ENCODE measurements at places on chromosomes 5 and 9.

DNA sequence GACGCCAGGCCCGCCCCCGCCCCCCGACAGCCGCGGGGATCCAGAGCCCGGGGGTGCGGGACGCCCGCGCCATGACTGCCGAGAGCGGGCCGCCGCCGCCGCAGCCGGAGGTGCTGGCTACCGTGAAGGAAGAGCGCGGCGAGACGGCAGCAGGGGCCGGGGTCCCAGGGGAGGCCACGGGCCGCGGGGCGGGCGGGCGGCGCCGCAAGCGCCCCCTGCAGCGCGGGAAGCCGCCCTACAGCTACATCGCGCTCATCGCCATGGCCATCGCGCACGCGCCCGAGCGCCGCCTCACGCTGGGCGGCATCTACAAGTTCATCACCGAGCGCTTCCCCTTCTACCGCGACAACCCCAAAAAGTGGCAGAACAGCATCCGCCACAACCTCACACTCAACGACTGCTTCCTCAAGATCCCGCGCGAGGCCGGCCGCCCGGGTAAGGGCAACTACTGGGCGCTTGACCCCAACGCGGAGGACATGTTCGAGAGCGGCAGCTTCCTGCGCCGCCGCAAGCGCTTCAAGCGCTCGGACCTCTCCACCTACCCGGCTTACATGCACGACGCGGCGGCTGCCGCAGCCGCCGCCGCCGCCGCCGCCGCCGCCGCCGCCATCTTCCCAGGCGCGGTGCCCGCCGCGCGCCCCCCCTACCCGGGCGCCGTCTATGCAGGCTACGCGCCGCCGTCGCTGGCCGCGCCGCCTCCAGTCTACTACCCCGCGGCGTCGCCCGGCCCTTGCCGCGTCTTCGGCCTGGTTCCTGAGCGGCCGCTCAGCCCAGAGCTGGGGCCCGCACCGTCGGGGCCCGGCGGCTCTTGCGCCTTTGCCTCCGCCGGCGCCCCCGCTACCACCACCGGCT, 1.0 kb downstream of the FOXE1 start:
- peak; percentile 64 for DNase-seq

DNA sequence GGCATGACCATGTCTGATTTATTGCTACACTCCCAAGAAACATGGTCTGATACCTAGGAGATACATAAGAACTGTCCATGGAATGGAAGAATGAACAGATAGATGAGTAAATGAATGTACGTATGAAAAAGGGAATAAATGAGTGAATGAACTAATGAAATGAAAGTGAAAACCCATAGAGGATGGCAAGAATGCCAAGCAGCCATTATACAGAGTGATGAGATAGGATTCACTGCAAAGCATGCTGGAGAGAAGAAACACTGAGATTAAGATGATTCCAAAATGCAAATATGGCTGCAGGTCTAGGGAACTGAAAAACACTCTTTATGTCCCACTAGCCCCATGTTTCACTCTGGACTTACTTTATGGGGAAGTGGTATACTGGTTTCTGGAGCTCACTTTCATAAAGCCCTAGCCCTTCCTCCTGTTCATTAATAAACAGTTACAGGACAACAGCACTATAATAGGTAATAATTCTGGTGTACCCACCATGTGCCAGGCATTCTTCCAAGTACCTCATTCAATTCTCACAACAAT, 170.3 kb upstream of the RAD23B start:
- DNase-seq, result no peak

DNA sequence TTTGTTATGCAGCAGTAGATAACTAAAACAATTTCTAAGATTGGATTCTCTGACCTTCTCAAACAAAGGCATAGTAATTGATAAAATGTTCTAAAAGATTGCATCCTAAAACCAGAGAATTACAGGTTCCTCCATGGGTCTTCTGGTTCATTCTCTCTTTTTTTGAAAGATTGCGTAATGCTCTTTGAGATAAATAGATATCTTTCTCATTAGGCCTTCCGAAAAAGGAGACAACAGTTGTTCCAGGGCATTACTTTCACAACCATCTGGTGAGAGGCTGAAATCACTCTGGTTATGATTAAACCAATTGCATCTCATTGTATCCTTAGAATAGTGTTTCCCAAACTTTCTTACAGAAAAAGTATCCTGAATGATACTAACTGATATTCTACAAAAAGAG, 174.7 kb upstream of the NREP start:
- no peak for DNase-seq

DNA sequence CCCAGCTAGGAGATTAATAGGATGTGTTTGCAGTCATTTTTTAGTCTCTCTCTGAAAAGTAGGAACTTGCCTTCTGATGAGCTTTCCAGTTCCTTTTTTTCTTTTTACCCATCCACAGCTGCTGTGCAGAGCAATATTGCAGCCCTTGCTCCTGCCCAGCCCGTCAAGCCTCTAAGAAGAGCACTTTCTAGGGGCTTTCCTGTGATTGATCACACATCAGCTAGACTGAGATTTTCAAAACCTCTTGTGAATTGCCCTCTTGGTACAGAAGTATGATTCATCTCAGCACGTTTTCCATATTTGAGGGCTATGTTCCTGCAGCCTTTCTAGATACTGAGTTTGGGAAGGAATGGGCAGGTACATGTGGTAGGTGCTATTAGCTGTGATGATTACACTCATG, 93.9 kb downstream of the GALNT10 start:
- DNase-seq, result no peak

DNA sequence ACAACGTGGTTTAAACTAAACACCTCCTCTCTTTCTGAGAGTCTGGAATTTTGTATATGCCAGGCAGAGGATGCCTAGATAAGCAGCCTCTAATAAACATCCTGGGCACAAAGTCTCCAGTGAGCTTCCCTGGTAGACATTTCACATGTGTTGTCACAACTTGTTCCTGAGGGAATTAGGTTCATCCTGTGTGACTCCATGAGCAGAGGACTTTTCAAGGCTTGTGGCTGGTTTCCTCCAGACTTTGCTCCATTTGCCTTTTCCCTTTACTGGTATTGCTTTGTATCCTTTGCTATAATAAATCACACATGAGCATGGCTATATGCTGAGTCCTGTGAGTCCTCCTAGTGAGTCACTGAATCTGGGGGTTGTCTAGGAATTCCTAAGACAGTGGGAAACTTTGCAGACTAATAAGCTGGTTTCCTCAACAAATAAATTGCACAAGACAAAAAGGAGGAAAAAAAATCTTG, 77.4 kb downstream of the NR2F1-AS1 start:
- no peak for DNase-seq

GRCh38 chr5:81391-82021, 10.5 kb upstream of the PLEKHG4B start:
- no peak for DNase-seq

DNA sequence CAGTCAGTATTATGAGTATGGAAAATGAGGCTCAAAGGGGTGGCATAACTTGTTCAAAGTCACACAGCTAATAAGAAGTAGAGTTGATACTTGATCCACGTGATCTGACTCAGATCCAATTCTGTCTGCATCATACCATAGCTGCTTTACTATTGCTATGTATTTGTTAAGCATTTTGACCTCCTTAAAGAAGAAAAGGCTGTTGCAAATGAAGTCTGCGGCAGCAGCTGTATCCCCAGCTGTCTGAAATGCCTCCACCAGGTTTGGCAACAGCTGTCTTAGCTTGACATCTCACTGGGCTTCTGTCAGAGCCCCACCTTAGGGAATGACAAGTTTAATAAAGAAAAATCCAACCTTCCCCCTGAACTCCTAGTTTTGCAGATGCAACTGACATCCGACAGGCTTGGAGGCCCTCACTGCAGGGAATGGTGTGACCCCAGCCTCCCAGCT, 75.6 kb upstream of the SLC44A1 start:
- no peak for DNase-seq

GRCh38 chr5:170745481-170746071, 37.9 kb upstream of the GABRP start:
- no peak for DNase-seq

DNA sequence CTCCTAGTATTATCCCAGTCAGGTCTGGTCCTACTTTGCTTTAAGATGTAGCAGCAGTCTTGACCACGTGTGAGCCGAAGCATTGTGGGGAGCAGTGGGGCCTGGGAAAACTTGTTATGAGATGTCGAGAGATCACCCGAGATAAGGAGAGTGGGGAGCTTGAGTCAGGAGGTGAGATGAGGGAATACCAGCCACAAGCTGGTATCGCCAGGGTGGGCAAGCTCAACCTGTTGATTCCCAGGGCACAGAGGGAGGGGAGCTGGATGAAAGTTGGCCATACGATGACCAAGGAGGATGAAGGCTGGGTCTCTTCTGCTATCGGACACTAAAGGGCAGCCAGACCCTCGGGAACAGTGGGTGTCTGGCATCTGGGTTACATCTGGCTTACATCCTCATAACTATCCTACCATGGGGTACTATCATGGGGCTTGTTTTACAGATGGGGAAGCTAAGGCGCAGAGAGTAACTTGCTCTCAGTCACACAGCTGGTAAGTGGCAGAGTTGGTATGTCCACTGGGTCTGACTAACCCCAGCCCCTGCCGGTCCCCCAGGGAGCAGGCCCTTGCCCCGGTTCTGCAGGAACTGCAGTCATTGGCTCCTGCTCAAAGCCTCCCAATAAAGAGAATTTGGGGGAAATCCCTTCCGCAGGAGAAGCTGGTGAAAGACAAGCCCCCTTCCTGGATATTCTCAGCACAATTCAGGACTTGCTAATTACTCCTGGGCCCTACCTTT, 13.4 kb upstream of the TIFAB start:
- DNase-seq, result no peak

- no peak for DNase-seq
Measured at GRCh38 chr9:137793196-137793841, 84.3 kb upstream of the CACNA1B start.

- DNase-seq, result no peak
Measured at GRCh38 chr5:156892223-156892622, 42.1 kb downstream of the PPP1R2B start.

DNA sequence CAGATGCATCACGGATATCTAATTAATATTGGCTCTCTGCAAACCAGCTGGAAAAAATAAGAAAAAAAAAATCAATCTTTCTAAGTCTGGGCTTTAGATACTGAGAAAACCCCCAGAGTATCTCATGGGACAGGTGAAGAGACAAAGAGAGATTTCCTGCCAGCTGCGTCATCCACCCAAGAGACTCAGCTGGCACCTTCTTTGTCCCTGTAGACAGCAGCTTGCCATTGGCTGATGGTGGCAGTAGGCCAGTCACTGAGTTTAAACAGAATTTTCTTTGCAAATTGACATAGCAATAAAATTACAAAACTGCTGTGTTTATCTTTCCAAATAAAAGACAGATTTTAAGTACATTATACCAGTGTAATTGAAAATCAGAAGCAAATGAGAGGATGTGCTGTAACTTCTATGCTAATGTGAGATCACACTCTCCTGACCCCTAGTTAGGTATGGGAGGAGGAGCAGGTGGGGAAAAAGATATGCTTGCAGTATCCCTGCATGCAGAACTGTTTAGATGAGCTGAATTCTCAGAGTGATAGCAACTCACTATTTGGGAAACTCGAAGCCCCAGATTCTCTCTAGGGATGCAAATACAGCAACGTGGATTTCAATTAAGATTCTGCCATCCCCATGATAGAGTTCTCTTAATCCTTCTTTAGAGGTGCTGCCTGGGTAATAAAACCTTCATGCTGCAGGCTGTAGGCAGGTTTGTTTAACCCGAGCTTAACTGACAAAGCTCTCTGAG, 72.2 kb downstream of the NMUR2 start:
- DNase-seq, result no peak

DNA sequence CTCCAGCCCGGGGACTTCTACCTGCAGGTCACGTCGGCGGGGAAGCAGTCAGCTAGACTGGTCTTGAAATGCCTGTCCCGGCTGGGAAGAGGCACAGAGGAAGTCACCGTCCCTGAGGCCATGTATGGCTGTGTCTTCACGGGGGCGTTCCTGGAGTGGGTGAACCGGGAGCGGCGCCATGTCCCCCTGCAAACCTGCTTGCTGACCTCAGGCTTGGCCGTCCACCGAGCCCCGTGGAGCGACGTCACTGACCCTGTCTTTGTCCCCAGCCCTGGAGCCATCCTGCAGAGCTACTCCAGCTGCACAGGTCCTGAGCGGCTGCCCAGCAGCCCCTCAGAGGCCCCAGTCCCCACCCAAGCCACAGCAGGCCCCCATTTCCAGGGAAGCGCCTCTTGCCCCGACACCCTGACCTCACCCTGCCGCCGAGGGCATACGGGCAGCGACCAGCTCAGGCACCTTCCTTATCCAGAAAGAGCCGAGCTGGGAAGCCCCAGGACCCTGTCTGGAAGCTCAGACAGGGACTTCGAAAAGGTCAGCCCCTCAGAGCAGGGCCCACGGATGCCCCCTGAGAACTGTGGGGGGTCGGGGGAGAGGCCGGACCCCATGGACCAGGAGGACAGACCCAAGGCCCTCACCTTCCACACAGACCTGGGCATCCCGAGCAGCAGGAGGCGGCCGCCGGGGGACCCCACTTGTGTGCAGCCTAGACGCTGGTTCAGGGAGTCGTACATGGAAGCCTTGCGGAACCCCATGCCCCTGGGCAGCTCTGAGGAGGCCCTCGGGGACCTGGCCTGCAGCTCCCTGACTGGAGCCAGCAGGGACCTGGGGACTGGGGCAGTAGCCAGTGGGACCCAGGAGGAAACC, 47.8 kb downstream of the PLEKHG4B start:
- DNase-seq, result no peak

- peak; percentile 11 for DNase-seq
Measured at GRCh38 chr9:117718085-117718484, 13.9 kb downstream of the TLR4 start.

Data from activated naive CD8-positive, alpha-beta T cell treated with anti-CD3 and anti-CD28 coated beads, Interleukin-2, amount 50 U/mL, for 24 hours (primary cell).